ENCODE measurements at places on chromosomes 6 and 20.

GRCh38 chr6:145621776-145622175 is 113.5 kb downstream of the EPM2A start:
- DNase-seq = no peak

DNA sequence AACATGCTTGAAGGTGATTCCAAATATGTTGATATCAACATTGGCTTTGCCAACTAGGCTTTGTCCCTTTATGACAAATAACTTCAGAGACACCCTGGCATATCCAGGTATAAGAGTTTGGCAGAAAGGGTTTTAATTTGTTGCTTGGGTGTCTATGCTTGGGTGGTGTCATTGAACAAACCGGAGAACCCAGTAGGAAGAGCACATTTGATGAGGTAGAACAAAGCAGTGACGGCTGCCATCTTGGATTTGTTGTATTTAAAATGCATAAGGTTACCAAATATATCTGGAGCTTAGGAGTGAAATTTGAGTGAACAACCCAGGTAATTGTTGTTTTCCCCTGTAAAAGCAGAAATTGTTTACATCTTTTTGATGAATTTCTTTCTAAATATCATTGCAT is 503.7 kb upstream of the JARID2 start:
- DNase-seq = no peak

- DNase-seq = no peak
These were observed 174.1 kb upstream of the MCHR2 start for GRCh38 chr6:100168148-100168547.

- DNase-seq = no peak
These were observed 144.1 kb upstream of the AKAP12 start for GRCh38 chr6:151095538-151096254.

GRCh38 chr6:32393665-32394420 is 13.1 kb downstream of the BTNL2 start:
- no peak for DNase-seq

DNA sequence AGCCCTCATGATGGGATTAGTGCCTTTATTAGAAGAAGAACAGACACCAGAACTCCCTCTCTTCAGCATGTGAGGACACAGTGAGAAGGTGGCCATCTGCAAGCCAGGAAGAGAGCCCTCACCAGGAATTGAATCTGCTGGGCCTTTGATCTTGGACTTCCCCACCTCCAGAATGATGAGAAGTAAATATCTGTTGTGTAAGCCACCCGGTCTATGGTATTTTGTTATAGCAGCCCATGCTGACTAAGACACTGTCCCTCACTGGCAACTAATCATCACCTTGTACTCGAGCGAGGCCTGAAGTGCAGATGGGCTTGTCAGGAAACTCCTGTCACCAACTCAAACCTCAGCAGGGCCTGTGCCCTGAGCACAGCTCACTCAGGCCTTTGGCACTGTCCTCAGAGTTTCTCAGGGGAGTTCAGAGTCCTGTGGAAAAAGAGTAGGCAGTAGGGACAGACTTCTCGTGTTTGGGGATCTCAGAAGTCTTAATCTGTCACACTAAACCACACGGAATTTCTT is 62.0 kb downstream of the UST start:
- DNase-seq = no peak

- DNase-seq = no peak
These were observed 66.8 kb upstream of the ARHGAP18 start for GRCh38 chr6:129776542-129777330.

DNA sequence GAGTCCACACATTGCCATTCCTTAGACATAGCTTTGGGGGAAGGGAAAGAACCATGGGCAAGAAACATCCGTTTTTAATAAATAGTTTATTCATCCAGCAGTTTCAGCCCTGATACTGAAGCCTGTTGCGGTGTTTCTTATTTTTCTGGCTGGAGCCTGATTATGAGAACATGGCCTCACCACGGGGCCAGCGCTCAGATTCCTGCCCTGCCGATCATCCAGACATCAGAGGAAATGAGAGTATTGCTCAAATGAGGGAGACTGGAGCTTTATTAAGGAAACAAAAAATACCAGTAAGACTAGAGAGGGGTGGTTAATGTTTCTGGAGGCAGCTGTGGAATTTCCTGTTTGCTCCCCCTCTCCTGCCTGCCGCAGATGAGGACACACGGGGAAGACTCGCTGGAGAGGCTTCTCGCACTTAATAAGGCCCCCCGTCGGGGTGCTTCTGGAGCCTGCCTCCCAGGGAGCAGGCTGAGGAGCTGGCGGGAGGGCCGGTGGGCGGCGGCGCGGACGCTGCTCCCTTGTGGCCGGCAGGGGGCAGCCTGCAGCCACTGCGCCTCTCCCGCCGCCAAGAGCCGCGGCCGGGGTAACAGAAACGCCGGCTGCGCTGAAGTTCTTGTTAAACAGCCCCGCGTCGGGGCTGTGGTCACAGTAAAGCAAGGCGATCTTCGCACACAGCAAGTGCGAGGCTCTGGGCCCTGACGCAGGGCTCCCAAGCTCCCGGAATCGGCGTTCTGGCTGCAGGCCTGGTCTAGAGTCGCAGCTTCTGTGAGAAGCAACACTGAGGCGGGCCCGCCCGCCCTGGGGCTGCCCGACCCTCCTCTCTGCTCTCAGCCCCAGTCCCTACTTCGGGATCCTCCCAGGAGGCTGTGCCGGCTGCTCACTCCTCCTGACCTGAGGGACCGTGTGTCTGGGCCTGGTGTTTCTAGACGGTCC is 17.5 kb downstream of the LEMD2 start:
- no peak for DNase-seq

- no peak for DNase-seq
These were observed 204.9 kb upstream of the ID4 start for GRCh38 chr6:19632230-19632629.

GRCh38 chr6:94769197-94769596 is 808.1 kb upstream of the MANEA start:
- DNase-seq = no peak

DNA sequence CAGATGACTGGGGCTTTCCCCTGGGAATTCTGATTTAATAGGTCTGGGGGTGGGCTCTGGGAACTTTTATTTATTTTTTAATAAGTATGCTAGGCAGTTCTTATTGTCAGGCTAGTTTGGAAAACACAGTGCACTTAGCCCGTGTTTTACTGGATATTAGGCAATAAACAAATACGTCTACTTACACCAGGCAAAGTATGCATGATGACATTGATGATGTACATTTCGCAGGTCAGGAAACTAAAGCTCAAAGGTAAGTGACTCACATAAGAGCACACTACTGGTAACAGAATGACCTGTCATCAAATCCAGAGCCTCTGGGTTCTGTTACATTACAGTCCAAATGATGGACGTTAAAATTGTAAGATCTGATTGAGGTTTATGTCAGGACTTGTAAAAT is 144.4 kb upstream of the EXOC2 start:
- DNase-seq = no peak

DNA sequence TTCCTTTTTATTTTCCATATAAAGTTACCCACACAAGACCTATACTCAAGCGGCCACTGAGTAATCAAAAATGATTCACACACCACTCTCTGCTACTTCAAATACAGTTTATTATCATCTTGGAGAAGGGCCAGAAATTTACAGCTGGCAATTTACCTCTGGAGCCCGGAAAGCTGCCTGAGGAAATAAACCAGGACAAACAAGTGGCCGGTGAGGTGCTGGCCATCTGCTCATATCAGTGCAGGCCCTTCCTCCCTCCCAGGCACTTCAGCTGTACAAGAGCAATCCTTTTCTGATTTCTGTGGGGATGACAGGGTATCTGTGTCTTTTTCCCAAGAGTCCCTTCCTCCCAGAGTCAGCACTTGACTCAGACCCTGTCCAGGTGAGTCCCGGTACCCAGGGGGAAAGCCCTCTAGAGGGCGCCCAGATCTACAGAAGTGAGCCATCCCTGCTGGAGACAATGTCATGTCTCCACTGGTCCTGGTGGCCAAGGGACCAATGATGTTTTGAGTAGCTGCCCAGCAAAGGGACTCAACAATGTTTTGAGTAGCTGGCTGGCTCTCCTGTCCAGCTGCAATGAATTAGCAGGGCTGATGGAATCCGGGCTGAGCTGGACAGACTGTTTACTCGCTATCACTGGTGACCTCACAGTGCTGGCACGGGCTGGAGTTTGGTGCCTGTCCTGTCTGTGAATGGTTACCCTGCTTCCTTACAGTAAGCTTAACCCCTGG is 23.6 kb downstream of the LRP11 start:
- DNase-seq = no peak

DNA sequence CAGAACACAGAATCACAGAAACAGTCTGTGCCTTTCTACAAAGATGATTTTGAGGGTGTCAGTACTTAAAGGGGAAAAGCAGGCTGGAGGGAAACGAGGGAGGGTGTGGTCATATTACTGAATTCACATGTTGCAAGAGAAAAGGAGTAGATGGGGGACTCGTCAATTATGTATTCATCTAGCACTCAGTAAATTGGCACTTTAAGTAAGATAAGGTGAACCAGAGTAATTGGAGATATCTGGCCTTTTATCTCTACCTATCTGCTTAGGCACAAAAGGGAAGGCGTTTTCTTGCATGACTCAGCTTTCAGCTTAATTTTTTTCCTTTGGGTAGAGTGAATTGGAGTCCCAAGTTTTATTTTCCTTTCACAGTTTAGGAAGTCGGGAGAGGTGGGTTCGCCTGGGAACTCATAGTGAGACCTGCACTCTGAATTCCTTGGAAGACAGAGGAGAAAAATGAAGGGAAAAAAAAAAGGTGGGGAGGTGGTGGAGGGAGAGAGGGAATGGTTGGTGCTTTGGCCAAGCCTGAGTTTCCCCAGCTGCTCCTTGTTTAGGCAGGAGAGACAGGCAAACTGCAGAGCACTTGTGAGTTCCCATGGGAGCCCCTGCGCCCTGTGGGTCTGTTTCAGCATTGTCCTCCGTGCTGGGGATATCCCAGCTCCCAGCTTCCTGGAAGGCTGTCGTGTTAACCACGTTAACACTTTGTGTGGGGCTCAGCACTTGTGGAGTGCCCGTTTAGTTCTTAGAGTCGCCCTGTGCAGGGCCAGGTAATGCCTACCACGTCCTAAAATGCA is 19.7 kb upstream of the GTSF1L start:
- no peak for DNase-seq

- DNase-seq = no peak
These were observed 349.8 kb upstream of the ARID1B start for GRCh38 chr6:156427345-156427744.

- DNase-seq = no peak
These were observed 235.3 kb upstream of the CEP162 start for GRCh38 chr6:84462698-84463097.

GRCh38 chr6:27130668-27131428 is 116.7 kb upstream of the PRSS16 start:
- no peak for DNase-seq

- DNase-seq = no peak
These were observed 59.3 kb upstream of the STMND1 start for GRCh38 chr6:17042422-17043147.

- DNase-seq = no peak
These were observed 77.1 kb downstream of the FBXO5 start for GRCh38 chr6:152905551-152906299.

- no peak for DNase-seq
These were observed 21.7 kb downstream of the CSNK2A1 start for GRCh38 chr20:521860-522259.

GRCh38 chr6:138572167-138572875 is 73.0 kb upstream of the NHSL1 start:
- no peak for DNase-seq

DNA sequence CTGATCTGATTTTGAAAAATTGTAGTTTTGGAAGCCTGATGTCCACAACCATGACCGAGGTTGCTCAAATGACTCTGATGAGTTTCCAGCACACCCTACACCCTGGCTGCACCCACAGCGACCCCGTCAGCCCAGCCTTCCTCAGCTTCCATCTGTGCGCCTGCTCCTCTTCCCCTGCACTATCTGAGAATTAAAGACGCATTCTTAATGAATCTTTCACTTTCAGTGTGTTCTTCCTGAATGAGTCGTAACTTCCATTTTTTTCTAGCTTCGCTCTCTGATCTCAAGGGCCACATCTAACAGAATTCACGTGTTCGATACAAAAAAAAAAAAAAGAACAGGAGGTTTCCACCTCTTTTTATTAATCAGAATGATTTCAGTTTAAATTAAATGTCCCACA is 21.3 kb upstream of the RREB1 start:
- no peak for DNase-seq

GRCh38 chr20:58749979-58750378 is 57.4 kb downstream of the NPEPL1 start:
- DNase-seq = no peak

- no peak for DNase-seq
These were observed 29.6 kb upstream of the HBS1L start for GRCh38 chr6:135084001-135084915.

GRCh38 chr6:149862922-149863697 is 1.0 kb downstream of the LRP11 start:
- DNase-seq = no peak

GRCh38 chr6:129872586-129872985 is 11.5 kb upstream of the TMEM244 start:
- DNase-seq = no peak

DNA sequence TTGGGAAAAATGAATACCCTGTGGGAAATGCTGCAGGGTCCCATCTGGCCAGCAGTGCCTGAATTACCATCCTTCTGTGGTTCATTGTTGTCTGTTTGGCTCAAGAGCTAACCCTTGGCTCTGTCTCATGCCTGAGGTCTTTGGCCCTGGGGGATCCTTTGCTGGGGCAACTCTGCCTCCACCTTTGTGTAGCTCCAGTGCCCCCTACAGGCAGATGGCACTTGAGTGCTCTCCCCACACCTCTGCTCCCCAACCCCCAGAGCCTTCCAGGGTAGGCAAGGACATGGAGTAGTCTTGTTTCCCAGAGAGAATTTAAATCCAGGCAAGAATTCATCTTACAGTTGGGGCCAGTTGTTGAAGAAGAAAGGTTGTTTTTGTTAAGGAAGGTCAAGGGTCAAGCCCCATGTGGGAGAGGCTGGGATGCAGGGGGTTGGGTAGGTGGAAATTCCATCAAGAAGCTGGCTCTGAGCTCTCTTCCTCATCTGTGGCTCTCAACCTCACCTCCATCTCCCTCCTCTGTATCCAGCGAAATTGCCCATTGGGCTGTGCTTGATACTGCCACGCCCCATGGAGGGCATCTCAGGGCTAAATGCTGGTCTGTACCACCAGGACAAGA is 44.2 kb downstream of the ZNF831 start:
- peak; percentile 64 for DNase-seq

DNA sequence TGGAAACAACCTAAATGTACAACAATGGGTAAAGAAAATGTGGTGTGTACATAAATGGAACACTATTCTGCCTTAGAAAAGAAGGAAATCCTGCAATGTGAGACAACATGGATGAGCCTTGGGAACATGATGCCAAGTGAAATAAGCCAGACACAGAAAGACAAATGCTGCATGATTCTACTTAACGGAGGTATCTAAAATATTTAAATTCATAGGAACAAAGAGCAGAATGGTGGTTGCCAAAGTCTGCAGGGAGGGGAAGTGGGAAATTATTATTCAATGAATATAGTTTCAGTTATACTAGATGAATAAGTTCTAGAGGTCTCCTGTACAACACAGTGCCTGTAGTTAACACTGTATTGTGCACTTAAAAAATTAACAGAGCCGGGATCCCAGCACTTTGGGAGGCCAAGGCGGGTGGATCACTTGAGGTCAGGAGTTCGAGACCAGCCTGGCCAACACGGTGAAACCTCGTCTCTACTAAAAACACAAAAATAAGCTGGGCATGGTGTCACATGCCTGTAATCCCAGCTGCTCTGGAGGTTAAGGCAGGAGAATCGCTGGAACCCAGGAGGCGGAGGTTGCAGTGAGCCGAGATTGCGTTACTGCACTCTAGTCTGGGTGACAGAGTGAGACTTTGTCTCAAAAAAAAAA is 71.4 kb upstream of the SNX9 start:
- DNase-seq = no peak

GRCh38 chr20:13013411-13013810 is 4.6 kb downstream of the SPTLC3 start:
- no peak for DNase-seq

All from activated naive CD8-positive, alpha-beta T cell treated with anti-CD3 and anti-CD28 coated beads, Interleukin-2, amount 50 U/mL, for 16 hours (primary cell).